Activated CD4-positive, alpha-beta memory T cell treated with anti-CD3 and anti-CD28 coated beads for 36 hours (primary cell): ENCODE measurements at places on chromosomes 4 and X.

DNA sequence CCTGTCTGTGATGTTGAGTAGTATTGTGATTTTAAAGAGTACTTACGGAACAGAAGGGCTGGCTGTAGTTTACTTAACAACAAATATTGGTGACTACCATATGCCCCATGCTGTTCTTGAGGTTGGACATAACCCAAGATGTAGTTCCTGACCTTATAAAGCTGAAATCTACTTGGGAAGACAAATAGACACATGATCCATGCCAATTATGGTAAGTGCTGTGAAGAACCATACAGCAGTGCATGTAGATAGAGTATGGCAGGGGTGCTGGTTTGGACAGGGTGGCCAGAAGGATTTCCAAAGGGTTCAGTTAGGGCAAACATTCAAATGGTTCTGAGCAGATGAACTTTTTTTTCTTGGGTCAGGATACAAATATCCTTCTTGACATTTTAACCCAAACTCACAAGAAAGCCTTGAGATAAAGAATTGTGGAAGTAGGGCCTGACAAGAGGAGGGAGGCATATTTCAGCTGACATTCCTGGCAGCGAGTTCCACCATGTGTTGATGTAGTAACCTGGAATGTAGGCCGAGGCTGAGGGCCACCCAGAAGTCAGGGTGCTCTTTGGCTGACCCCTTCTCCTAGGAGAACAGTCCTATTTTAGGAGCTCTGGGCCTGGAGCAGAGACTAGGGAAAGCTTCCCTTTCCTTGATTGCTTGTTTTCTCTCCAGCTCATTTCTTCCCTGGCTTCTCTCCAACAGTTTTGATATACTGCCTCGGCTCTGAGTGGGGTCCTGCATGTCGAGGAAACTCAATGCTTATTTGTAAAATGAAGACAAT is 74.2 kb downstream of the FREM3 start:
- DNase-seq: no peak
- no peaks in the 10 kb centered on the region for H3K27me3 ChIP-seq
- no peak overlapping the region for H3K4me3 ChIP-seq
- H3K4me1 ChIP-seq: no peaks in the 10 kb centered on the region
- H3K27ac ChIP-seq: no peak overlapping the region

DNA sequence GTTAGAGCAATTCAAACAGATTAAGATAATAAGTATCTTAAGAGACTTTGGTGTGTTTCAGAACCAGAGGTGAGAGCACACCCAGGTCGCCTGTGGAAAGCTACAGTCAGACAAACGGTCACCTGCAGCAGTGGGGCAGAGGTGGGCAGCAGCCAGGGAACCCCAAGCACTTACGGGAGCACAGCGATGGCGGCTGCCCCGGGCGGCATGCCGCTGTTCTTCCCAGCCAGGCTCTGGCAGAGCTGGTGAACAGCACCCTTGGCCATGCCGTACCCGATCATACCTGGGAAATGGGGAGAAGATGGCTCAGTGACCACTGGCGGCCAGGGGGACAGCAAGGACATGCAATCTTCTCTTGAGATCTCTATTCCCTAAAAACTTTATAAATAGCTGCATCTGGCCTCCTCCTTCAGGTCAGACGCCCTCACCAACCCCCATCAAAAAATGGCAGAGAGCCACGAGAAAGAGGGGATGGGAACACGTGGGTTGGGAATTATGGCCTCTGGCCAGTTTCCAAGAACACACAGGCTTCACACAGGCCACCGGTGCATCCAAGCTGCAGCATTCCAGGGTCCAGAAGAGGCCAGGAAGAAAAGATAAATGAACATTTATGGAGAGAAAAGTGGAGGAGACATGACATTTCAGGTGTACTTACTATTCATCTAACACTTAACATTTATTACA is 19.7 kb downstream of the QDPR start:
- H3K27ac ChIP-seq: no peak overlapping the region
- peaks cover 8% of the 10 kb centered on the region for H3K4me1 ChIP-seq
- no peak overlapping the region for H3K4me3 ChIP-seq
- DNase-seq: no peak
- no peaks in the 10 kb centered on the region for H3K27me3 ChIP-seq

DNA sequence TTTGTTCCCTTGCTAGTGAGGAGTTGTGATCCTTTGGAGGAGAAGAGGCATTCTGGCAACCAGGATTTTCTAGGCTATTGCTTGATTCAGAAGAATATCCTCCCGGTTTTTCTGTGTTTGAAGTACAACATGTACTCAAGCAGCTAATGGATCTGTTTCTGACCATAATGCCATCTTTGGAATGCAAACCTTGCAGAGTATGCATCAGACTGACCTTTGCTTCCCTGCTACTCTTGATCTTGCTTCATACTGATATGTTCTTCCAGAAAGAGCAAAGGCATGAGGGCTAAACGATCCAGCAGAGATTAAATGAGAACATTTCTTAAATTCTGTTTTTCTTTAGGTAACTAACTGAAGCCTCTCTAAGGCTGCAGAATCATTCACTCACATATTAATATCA is 265.4 kb upstream of the SLC7A11 start:
- no peak for DNase-seq
- no peaks in the 10 kb centered on the region for H3K36me3 ChIP-seq
- H3K27me3 ChIP-seq: no peaks in the 10 kb centered on the region
- no peak overlapping the region for H3K4me3 ChIP-seq

DNA sequence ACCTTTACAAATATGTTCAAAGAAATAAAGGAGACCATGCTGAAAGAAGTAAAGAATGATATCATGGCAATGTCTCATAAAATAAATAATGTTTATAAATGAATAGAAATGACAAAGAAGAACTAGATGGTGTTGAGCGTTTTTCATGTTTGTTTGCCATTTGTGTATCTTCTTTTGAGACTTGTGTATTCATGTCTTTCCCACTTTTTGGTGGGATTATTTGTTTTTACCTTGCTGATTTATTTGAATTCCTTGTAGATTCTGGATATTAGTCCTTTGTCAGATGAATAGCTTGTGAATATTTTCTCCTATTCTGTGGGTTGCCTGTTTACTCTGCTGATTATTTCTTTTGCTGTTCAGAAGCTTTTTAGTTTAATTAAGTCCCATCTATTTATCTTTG is 732.4 kb downstream of the FAT4 start:
- DNase-seq: no peak
- H3K27me3 ChIP-seq: no peaks in the 10 kb centered on the region
- H3K4me1 ChIP-seq: no peaks in the 10 kb centered on the region
- H3K4me3 ChIP-seq: no peak overlapping the region

DNA sequence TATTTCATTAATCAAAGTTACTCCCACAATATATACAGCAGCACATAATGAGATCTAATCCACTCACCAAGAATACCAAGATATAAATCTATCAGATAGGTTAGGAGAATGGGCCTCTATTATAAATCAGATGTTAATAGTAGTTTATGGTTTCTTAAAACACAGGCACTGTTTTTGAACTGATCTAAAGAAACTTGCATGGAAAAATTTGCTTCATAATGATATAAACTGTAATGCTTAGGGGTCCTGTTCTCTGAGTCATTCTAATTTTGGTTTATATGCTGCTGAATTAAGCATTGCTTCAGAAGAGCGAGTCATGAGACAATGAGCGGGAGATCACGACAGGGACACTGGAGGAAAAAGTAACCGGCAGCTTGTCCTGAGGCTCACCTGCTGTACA is 113.3 kb upstream of the OTUD4 start:
- H3K4me3 ChIP-seq: no peak overlapping the region
- H3K27ac ChIP-seq: no peak overlapping the region

GRCh38 chrX:7170898-7171297 is 22.9 kb upstream of the PUDP start:
- DNase-seq: peak; percentile 43
- no peaks in the 10 kb centered on the region for H3K27me3 ChIP-seq
- H3K4me3 ChIP-seq: no peak overlapping the region
- no peak overlapping the region for H3K27ac ChIP-seq
- H3K36me3 ChIP-seq: no peaks in the 10 kb centered on the region
- no peaks in the 10 kb centered on the region for H3K4me1 ChIP-seq

- DNase-seq: no peak
- no peaks in the 10 kb centered on the region for H3K4me1 ChIP-seq
- no peaks in the 10 kb centered on the region for H3K36me3 ChIP-seq
- H3K4me3 ChIP-seq: no peak overlapping the region
- H3K27ac ChIP-seq: no peak overlapping the region
Observed at GRCh38 chrX:151793886-151794285, 59.3 kb downstream of the CNGA2 start.

GRCh38 chr4:112371361-112371760 is 74.2 kb downstream of the ALPK1 start:
- no peaks in the 10 kb centered on the region for H3K4me1 ChIP-seq
- no peaks in the 10 kb centered on the region for H3K27me3 ChIP-seq
- no peak overlapping the region for H3K27ac ChIP-seq
- H3K36me3 ChIP-seq: no peaks in the 10 kb centered on the region
- H3K4me3 ChIP-seq: no peak overlapping the region

GRCh38 chr4:48396043-48396442 is 54.7 kb downstream of the SLAIN2 start:
- H3K36me3 ChIP-seq: peaks cover 40% of the 10 kb centered on the region
- H3K27me3 ChIP-seq: no peaks in the 10 kb centered on the region
- H3K27ac ChIP-seq: no peak overlapping the region
- H3K4me1 ChIP-seq: peaks cover 24% of the 10 kb centered on the region
- DNase-seq: no peak
- no peak overlapping the region for H3K4me3 ChIP-seq

- no peak overlapping the region for H3K4me3 ChIP-seq
- no peaks in the 10 kb centered on the region for H3K36me3 ChIP-seq
- no peak overlapping the region for H3K27ac ChIP-seq
Observed at GRCh38 chrX:3994315-3994714, 280.9 kb upstream of the PRKX start.

- peaks cover 1% of the 10 kb centered on the region for H3K36me3 ChIP-seq
- no peaks in the 10 kb centered on the region for H3K27me3 ChIP-seq
- DNase-seq: no peak
- H3K27ac ChIP-seq: no peak overlapping the region
- peaks cover 20% of the 10 kb centered on the region for H3K4me1 ChIP-seq
- no peak overlapping the region for H3K4me3 ChIP-seq
Observed at GRCh38 chr4:82989575-82990429, 20.8 kb downstream of the LIN54 start.

DNA sequence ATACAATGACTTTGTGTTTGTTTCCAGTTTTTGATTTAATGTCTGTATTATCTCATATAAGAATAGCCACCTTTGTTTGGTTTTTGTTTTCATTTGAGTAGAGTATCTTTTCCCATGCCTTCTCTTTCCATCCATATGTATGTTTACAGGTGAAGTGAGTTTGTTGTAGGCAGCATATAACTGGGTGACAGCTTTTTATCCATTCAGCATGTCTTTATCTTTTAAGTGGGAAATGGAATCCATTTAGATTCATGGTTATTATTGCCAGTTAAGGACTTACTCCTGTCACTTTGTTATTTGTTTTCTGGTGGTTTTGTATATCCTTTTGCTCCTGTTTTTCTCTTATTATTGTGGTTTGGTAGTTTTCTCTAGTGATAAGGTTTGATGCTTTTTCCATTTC is 34.3 kb downstream of the SCLT1 start:
- H3K27me3 ChIP-seq: no peaks in the 10 kb centered on the region
- no peak for DNase-seq
- H3K4me3 ChIP-seq: no peak overlapping the region
- H3K27ac ChIP-seq: no peak overlapping the region
- H3K4me1 ChIP-seq: no peaks in the 10 kb centered on the region

- no peak for DNase-seq
- no peaks in the 10 kb centered on the region for H3K27me3 ChIP-seq
- no peak overlapping the region for H3K4me3 ChIP-seq
- peaks cover 14% of the 10 kb centered on the region for H3K4me1 ChIP-seq
- H3K36me3 ChIP-seq: no peaks in the 10 kb centered on the region
Observed at GRCh38 chrX:70675284-70675683, 230.6 kb downstream of the DLG3 start.

DNA sequence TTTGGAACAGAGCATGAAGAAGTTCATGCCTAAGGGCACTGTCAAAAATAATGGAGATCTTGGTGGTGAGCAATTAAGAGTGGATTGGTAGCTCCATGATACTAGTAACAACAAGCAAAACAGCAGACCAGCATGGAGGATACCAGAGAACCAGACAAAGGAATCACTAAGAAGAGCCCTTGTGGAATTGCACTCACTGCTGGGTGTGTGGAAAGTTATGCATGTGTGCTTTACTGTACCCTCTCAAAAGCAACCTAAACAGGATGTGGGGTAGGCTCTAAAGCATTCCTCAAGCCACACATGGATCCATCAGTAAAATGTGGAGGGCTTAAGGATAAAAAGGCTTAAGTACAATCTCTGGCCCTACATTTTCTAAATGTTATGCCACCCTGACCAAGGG is 69.5 kb downstream of the AR start:
- no peak overlapping the region for H3K27ac ChIP-seq
- no peaks in the 10 kb centered on the region for H3K27me3 ChIP-seq
- no peak overlapping the region for H3K4me3 ChIP-seq
- no peaks in the 10 kb centered on the region for H3K36me3 ChIP-seq
- H3K4me1 ChIP-seq: no peaks in the 10 kb centered on the region

- no peaks in the 10 kb centered on the region for H3K36me3 ChIP-seq
- no peak overlapping the region for H3K27ac ChIP-seq
- no peak for DNase-seq
- H3K4me1 ChIP-seq: peaks cover 13% of the 10 kb centered on the region
- no peaks in the 10 kb centered on the region for H3K27me3 ChIP-seq
Observed at GRCh38 chrX:21770631-21771321, 12.9 kb upstream of the SMPX start.

GRCh38 chrX:12991575-12991974 is 16.7 kb downstream of the TMSB4X start:
- no peaks in the 10 kb centered on the region for H3K36me3 ChIP-seq
- H3K4me1 ChIP-seq: peaks cover 55% of the 10 kb centered on the region
- no peaks in the 10 kb centered on the region for H3K27me3 ChIP-seq
- no peak overlapping the region for H3K27ac ChIP-seq
- no peak for DNase-seq

DNA sequence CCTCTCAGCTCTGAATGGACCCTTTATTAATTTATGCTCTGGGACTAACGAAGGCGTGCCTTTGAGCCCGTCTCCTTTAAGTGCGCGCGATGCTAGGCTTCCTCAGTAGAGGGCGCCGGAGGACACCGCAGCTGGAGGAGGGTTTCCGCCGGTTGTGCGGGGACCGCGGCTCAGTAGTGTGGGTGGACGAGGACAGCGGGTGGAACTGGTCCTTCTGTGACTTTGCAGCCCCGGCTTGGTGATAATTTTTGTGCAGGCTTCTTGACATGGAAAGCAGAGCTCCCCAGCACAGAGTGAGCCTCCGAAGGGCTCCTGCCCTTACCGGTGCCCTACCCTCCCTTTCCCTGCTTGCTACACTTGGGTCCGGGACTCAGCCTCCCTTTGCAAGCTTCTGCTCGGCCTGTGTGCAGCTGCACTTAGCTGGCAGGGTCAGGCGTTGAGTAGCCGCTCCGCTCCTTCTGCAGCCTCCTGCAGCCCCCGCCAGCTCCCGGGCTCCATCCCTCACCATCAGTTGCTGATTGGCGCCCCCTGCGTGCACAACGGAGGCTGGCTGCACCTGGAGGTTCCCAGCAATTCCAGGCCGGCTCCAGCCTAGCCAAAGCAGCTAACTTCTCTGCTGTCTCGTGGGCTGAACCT is 26.8 kb upstream of the BOD1L1 start:
- H3K27me3 ChIP-seq: peaks cover 2% of the 10 kb centered on the region
- H3K4me3 ChIP-seq: peak overlapping the region; percentile 75
- no peak overlapping the region for H3K27ac ChIP-seq
- no peaks in the 10 kb centered on the region for H3K36me3 ChIP-seq
- peak; percentile 88 for DNase-seq
